ENCODE measurements at places on chromosomes 5 and 9. TPM values are rescaled to one million over a fixed set of nuclear protein-coding genes. Genes with fewer than 3 reads are reported as not detected.
A peak's percentile ranks its signal among the peaks of the same experiment; 100 is the strongest.

The TRPM6 gene
- total RNA-seq = 0.86 TPM

DNA sequence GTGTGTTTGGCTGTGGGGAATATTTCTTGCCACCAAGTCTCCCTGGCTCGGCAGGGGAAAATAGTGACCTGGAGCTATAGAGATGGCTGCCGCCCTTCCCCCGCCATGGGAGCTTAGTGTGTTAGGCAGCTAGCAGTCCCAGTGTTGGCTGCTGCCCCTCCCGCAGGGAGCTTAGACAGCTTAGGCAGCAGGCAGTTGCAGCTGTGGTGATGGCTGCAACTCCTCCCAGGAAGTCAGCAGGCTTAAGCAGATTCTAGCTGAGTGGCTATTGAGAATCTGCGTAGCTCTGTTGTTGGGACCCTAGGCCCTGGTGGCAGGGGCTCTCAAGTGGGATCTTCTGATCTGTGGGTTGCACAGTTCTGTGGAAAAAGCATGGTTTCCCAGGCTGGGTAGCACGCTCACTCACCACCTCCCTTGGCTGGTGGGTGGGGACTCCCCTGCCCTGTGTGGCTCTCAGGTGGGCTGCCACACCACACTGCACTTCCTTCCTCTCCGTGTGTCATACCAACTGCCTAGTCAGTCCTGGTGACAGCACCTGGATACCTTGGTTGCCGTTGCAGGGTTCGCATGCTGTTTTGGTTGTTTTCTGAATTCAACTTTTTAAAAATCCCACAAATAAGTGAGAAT is 9.3 kb downstream of the OR1N2 start:
- DNase-seq = peak; percentile 75

DNA sequence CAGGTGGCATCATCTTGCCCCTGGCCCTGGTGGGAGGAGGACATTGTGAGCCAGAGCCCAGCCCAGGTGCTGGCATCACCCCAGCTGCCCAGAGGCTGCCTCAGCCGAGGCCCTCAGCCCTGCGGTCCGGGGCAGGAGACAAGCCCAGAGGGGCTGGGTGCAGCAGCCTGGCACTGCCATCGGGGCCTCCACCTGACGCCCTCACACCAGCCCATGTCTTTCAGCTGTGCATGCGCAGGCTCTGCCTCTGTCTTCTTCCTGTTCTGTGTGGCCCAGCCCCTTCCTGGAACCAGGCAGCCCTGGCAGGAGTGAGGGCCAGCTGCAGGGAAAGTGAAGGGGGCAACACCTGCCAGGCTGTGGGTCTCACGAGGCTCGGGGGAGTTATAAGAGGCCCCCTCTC is 4.8 kb upstream of the CEL start:
- DNase-seq = no peak

GRCh38 chr5:113634957-113635356 is 121.5 kb downstream of the YTHDC2 start:
- DNase-seq = no peak

DNA sequence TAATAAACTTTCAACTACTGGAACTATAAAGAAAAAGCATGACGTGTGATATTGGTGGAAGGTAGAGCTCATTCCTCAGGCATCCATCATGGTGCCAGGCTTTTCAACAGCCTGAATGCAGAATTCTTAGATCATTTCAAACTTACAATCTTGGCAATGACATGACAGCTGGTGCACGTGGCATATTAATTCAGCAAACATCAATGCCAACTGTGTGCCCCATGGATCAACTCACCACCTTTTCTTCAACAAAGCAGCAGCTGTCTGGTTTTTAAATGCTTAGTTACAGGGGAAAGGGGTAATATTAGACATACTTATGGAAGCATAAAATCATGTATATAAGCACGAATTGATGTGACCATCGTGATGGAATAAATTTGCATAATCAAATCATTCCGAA is 56.0 kb upstream of the OR13F1 start:
- DNase-seq = no peak

GRCh38 chr9:111613436-111614040 is 14.1 kb upstream of the PTGR1 start:
- DNase-seq = no peak
